Frontal cortex (tissue), 4 donors: ENCODE measurements at places on chromosomes 13 and 19. TPM values are rescaled to one million over a fixed set of nuclear protein-coding genes. Genes with fewer than 3 reads are reported as not detected.

- no peak for DNase-seq
These were observed 28.0 kb upstream of the WASF3 start for GRCh38 chr13:26529441-26529840.

- DNase-seq, result no peak
These were observed 1138.0 kb upstream of the SLC10A2 start for GRCh38 chr13:104204177-104204576.

DNA sequence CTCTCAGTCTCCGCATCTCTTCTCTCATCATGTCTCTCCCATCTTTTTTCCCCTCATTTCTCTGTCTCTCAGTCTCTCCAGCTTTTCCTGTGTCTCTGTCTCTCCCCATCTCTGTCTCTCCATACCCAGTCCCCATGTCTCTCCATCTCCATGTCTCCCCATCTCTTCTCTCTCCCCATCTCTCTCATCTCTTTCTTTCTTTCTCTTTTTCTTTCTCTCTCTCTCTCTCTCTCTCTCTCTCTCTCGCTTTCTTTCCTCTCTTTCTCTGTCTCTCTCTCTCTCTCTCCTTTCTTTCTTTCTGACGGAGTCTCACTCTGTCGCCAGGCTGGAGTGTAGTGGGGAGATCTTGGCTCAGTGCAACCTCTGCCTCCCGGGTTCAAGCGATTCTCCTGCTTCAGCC, 12.6 kb upstream of the NFIX start:
- DNase-seq, result no peak

GRCh38 chr13:75541287-75541686, 3.6 kb upstream of the COMMD6 start:
- DNase-seq, result no peak

DNA sequence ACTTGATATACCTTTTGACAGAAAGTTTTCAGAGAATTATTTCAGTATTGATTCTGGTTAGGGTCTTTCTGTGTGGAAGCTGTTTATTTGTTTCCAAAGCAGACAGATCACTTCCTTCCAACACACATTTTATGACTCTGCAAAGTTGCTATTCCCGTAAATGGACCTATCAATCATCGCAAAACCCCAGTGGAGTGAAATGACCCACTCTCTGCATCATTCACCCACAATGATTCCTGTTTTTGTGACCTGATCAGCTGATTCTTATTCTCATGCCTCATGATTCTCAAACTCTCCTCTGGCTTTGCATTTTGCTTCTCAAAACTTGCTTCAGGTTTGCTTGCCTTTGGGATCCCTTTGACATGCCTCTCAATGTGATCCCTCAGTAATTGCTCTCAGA, 453.7 kb downstream of the PCDH17 start:
- no peak for DNase-seq

DNA sequence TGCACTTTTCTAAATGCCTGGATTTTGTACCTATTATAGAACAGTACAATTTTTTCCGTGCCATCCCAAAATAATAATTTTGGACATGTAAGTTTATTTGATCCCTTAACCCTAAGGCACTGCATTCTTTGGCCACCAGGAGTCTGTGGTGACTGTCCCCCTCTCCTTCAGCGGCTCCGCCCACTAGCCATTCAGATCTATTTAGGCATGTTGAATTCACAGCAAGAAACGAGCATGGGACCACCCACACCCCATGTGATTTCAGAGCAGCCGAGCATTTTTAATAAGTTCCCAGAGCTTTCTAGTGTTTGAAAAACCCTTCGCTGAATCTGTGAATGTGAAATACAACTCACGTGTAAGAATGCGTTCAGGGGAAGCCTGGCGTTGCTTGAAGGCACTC, 567.5 kb downstream of the MYO16 start:
- DNase-seq, result no peak

GRCh38 chr13:50130123-50130946, 115.1 kb downstream of the KCNRG start:
- DNase-seq, result peak; percentile 42

DNA sequence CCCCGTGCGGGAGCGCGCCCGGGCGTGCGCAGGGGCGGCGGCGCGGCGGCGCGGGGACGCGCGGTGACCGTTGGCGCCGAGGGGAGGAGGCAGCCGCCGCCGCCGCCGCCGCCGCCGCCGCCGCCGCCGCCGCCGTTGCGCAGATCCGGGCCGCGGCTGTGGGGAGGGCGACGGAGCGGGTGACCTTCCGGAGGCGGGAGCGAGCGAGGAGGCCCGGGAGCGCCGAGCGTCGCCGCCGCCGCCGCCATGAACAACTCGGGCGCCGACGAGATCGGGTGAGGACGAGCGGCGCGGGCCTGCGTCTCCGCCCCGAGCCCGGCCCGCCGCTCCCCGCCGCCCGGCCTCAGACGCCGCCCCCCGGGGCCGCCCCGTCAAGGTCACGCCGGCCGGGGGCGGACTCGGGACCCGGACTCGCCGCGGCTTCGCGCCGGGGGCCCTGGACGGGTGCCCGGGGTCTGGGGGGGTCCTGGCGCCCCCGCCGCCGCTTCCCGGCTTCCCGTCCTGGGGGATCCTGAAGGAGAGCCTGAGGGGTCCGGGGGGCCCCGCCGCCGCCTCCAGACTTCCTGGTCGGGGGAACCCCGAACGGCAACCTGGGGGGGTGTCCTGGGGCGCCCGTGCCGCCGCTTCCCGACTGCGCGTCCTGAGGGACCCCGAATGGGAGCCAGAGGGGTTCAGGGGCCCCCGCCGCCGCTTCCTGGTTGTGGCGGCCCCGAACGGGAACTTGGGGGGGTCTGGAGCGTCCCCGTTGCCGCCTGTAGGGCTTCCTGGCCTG, at the start of gene DAZAP1:
TSS of gene DAZAP1 (plus strand) at position 59 of the 772 bp plus-strand sequence. CDS start at position 247, 188 bp downstream.
- DNase-seq, result no peak

- DNase-seq, result no peak
These were observed 214.6 kb downstream of the OXGR1 start for GRCh38 chr13:96779691-96780090.

GRCh38 chr19:5949792-5950305, 28.1 kb downstream of the RANBP3 start:
- no peak for DNase-seq

GRCh38 chr13:44017756-44018309, 138.1 kb downstream of the LACC1 start:
- no peak for DNase-seq

DNA sequence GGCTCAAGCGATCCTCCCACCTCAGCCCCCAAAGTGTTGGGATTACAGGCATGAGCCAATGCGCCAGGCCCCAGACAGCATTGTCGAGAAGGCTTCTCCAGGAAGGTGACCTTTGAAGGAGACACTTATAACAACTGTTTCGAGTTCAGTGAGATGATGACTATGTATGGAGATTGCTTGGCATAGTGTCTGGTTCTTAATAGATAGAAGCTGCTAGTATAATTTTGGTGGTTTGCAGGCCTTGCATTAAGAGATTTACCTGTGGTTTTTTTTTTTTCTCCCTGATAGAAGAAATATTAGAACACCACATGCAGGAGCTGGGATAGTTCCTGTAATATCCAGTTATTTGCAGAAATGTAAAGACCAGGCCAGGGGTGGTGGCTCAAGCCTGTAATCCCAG, 3.7 kb downstream of the MARCHF2 start:
- DNase-seq, result no peak

- no peak for DNase-seq
These were observed 9.1 kb upstream of the BCAM start for GRCh38 chr19:44799627-44800346.

GRCh38 chr19:38252941-38253691, 3.1 kb downstream of the PPP1R14A start:
- peak; percentile 74 for DNase-seq

DNA sequence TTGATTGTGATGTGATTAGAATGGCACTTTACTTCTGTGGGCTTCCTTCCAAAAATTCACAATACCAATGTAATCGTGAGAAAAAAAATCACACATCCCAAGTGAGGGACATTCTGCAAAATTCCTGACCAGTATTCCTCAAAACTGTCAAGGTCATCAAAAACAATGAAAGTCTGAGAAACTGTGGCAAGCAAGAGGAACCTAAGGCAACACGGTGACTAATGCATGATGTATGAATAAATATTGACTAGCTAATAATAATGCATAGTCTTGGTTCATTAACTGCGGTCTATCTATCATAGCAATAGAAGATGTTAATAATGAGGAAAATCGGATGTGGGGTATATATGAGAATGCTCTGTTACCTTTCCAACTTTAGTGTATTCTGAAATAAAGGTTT, 159.0 kb downstream of the RFC3 start:
- DNase-seq, result no peak

- no peak for DNase-seq
These were observed 81.1 kb downstream of the TNFSF13B start for GRCh38 chr13:108350579-108350978.

DNA sequence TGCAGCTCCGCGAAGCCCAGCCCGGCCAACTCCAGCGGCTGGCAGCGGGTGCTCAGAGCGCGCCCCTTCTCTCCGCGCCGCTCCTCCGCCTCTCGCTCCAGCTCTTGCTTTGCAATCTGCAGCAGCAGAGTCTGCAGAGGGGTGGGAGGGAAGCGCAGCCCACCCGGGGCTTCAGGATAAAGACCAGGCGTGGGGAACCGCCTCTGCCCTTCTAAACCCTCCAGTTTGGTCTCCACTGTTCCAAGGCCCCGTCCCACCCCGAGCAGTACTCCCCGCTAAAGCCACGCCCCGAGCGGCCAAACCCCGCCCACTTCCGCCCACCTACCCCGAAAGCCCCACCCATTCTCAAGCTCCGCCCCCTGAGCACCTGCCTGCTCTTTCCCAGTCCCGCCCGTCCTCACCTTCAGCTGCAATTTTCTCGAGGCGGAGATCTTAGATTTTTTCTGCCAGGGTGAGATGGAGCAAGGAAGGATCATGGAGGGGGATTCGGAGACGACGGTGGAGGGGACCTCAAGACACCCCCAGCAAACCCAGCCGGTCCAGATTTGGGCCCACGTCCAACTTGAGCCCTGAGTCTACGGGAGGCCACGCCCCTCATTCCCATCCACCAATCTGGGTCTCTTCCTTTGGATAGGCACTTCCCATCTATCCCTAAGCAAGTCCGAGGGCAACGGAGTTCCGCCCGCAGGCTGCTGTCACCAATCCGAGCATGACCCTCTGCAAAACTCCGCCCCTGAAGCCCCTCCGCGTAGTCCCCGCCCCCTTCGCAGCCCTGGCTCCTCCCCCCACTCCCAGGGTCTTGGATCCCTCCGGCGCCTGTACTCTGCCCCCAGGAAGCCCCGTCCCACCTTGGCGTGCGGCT, 1.1 kb downstream of the TNNI3 start:
- peak; percentile 35 for DNase-seq

DNA sequence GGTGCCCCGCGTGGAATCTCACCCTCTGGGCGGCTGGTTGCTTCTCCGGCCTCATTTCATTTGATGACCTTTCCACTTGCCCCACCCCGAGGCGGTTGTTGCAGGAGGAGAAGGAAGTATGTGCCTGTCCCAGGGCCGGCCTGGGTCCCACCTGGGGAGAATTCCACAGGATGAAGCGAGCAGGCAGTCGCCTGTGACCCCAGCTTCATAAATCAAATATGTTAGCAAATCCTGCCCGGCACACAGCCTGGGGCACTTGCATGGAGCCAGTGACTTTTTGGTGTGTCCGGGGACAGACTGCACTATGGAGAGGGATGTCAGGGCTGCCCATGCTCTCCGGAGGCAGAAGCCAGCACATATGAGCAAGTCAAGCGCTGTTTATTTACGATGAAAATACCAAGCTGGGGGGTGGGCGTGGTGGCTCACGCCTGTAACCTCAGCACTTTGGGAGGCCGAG, 19.7 kb upstream of the ZBTB7A start:
- no peak for DNase-seq

- peak; percentile 39 for DNase-seq
These were observed 5.2 kb upstream of the ADPRHL1 start for GRCh38 chr13:113458253-113459065.

DNA sequence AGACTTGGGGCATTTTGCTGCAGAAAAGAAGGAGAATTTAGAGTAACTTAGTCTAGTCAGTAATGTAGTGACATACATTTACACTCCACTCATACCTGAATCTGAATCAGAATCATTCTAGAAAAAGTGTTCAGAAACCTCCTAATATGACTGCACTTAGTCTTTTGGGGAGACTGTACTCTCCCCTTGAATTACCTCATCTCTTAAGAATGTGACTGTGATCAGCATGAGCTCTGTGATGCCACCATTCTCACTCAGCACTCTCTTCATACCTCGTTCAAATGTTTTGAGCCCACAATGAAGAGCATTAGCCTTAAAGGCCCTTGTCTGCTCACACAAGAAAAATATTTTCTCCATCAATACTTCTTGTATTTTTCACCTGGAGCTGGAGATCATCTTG, 229.4 kb downstream of the FGF14 start:
- no peak for DNase-seq

DNA sequence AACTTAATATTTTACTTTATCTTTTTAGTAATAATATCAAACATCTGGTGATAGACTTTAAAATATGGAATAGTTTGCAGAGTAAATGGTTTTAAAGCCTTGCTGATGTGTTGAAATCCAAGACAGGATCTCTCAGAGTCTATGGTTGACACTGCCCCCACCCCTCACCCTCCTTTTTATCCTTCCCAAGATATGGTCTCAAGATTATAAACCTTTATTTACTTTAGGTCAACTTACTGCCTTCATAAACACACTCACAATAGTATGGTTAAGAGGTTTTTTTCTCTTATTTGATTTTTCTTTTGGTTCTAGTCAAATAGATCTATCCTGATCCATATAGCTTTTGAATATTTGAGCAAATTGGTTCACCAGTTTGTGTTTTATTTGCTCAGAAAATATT, 39.0 kb downstream of the PAN3 start:
- no peak for DNase-seq

DNA sequence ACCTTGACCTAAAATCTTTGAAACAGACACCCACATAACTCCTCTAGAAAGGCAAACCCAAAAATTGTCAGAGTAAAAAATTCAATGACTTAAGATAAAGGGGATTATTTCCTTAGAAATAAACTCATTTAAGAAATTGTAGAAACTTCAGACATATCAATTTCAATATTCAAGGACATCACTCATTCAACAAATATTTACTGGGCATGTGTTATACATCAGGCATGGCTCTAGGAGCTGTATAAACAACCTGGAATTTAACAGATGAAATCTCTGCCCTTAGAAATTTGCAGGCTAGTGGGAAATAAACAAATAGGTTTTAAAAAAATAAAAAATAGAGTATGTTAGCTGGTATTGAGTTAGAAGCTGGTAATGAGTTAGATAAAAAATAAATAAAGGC, 84.0 kb upstream of the LSM14A start:
- no peak for DNase-seq

DNA sequence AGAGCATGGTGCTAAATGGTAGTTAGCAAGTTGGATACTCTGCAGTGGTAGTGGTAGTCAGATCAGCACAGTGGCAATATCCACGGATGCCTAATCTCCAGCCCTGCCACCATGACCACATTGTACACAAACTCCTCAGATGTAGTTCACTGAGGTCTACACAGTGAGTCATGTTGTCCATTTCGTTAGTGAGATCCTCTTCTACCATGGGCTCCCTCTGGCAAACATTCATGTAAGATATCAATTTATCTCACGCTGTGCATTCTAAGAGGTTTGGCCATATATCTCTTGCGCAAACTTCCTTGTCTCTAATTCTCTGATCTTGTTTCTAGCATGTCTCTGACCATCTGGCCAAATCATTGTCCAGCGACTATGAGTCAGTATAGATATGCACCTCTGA, 58.2 kb downstream of the POLR1D start:
- no peak for DNase-seq

The NLRP7 gene
- 0.82 TPM for total RNA-seq

The C1QTNF9 gene
- under 0.01 TPM for total RNA-seq

The ZNF530 gene
- 3.7 TPM for total RNA-seq

The RAB3D gene
- total RNA-seq, result 21.6 TPM

The TUBB4A gene
- 106 TPM for total RNA-seq

The CEACAM8 gene
- total RNA-seq, result under 0.01 TPM

The CEACAM16 gene
- total RNA-seq, result not detected

The ZSCAN4 gene
- total RNA-seq, result not detected

The SLC7A9 gene
- total RNA-seq, result 1.6 TPM

The ZNF579 gene
- total RNA-seq, result 3.7 TPM

The IGFL3 gene
- not detected for total RNA-seq

The B3GNT8 gene
- total RNA-seq, result 2.0 TPM

The RFX1 gene
- 1.2 TPM for total RNA-seq
